ENCODE measurements at places on chromosomes 6 and 20.
A peak's percentile ranks its signal among the peaks of the same experiment; 100 is the strongest.

DNA sequence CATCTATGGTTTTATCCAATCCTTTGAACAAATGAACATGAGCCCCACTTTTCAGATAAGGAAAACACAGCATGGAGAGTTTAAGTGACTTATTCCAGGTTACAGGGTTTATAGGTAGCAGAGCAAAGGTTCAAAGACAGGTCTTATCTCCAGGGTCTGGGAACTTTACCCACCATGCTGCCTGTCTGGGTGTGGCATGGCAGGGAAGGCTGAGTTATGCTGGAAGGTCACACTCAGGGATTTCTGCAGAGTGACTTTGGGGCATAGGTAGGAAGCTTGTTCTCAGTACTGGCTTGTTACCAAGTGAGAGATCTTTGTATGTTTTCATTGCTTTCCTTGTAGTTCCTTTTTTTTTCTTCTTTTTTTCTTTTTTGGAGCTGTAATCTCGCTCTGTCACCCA is 1.8 kb downstream of the ZNF831 start:
- no peak for DNase-seq

GRCh38 chr20:51265361-51265760 is 242.5 kb upstream of the KCNG1 start:
- DNase-seq: no peak

DNA sequence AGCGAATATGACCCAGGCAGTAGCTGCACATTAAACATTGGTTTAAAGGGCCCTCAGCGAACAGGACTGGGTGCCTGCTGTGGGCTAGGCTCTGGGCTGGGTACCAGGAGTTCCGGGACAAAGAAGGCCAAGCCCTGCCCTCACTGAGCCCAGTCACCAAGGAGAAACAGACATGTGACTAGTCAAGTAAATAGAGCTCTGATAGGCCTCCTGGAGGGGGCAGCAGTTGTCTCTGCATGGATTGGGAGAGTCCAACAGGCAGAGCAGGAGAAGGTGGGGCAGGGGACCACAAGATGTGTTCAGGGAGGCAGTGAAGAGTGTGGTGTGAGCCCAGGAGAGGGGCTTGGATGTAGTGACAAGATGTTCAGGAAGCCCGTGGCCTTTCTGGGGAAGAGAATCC is 3.1 kb downstream of the HM13 start:
- DNase-seq: peak; percentile 71

- DNase-seq: no peak
These were observed 48.9 kb downstream of the RNASET2 start for GRCh38 chr6:166907373-166907841.

DNA sequence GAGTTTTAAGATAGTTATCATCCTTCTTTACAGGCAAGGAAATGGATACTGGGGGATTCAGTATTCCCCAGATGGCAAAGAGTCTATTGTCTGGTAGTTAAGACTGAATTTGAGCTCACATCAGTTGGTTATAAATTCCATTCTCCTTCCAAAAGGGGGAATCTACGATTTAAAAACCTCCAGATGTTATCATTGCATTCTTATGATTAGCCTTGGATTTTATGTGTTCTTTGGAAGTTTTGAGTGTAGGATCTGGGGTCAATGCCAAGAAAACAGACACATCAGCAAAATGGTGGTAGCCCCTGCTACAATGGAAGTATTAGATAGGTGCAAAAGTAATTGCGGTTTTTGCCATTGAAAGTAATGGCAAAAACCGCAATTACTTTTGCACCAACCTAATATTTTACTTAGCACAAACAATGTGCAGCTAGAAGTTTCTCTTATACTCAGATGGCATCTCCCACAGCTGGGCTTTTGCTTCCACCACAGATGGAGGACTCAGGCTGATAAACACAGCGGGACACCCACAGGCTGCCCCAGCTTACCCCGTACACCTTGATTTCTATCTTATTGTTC is 168.2 kb upstream of the RIN2 start:
- DNase-seq: no peak

DNA sequence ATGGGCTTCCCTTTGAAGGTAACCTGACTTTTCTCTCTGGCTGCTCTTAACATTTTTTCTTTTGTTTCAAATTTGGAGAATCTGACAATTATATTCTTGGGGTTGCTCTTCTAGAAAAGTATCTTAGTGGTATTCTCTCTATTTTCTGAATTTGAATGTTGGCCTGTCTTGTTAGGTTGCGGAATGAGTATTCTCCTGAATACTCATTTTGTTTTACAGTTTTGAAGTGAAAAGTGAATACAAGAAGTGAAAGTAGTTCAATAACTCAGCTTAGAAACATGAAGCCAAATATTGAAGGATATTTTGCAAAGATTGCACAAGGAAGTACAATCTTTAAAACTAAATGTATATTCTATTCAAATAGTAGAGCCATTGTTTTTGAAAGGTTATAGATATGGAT is 120.2 kb upstream of the MAP3K4 start:
- DNase-seq: no peak

DNA sequence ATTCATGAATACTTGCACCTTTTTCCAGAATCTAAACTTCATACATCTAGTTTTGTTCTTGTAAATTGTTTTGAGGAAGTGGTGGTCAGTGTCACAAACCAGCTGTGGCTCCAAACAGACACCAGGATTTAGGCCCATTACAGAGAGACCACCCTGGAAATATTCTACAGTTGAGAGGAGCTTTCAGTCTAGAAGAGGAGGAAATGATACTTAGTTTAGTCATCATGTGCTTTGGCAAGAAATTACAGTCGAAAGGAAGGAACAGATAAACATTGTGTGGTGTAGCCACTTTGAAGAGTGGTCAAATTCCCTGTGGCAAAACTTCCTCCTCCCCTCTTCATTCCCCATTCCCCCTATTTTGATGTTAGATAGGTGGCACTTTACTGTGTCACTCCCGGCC is 15.7 kb downstream of the DCBLD1 start:
- no peak for DNase-seq

DNA sequence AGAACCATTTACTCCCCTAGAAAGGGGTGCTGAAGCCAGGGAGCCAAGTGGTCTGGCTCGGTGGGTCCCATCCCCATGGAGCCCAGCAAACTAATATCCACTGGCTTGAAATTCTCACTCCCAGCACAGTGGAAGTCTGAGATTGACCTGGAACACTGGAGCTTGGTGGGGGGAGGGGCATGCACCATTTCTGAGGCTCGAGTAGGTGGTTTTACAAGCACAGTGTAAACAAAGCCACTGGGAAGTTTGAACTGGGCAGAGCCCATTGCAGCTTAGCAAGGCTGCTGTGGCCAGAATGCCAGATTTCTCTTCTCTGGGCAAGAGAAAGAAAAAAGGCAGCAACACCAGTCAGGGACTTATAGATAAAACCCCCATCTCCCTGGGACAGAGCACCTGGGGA is 855.8 kb upstream of the CITED2 start:
- no peak for DNase-seq

DNA sequence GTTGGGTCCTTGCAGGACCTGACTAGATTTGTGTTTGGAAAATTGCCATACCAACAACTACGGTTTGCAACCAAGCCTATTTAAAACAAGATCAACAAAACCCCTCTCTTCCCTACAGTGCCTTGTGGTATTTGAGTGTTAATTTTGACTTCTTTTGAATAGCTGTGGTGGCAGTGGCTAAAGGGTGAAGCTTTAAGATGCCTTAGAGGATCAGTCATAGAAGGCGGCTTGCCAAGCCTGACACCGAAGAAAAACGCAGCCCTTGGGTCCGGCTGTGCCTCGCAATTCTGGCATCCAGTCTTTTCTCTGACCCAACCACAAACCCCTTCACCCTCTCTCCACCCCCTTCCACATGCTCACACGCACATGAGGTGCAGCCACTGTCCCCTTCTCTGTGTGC is 32.6 kb downstream of the BMP6 start:
- no peak for DNase-seq

- DNase-seq: no peak
These were observed 1.5 kb downstream of the WDR27 start for GRCh38 chr6:169700296-169700695.

GRCh38 chr6:10330515-10330914 is 84.4 kb downstream of the TFAP2A start:
- DNase-seq: no peak

GRCh38 chr6:160069050-160069454 is 52.6 kb upstream of the SLC22A1 start:
- no peak for DNase-seq

- DNase-seq: peak; percentile 61
These were observed 32.7 kb upstream of the MAP7 start for GRCh38 chr6:136582711-136583471.

GRCh38 chr6:106184629-106185028 is 98.5 kb downstream of the PRDM1 start:
- no peak for DNase-seq

DNA sequence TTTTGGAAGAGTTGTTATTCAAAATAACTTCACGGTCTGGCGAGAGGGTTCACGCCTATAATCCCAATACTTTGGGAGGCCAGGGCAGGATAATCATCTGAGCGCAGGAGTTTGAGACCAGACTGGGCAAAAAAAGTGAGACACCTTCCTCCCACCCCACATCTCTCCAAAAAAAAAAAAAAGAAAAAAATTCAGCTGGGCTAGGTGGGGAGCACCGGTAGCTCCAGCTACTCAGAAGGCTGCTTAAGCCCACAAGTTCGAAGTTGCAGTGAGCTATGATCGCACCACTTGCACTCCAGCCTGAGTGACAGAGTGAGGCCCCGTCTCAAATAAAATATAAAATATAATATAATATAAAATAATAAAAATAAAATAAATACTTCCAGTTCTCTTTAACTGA is 10.4 kb downstream of the OR2B2 start:
- peak; percentile 54 for DNase-seq

- peak; percentile 64 for DNase-seq
These were observed 14.3 kb downstream of the B4GALT5 start for GRCh38 chr20:49699200-49699992.

DNA sequence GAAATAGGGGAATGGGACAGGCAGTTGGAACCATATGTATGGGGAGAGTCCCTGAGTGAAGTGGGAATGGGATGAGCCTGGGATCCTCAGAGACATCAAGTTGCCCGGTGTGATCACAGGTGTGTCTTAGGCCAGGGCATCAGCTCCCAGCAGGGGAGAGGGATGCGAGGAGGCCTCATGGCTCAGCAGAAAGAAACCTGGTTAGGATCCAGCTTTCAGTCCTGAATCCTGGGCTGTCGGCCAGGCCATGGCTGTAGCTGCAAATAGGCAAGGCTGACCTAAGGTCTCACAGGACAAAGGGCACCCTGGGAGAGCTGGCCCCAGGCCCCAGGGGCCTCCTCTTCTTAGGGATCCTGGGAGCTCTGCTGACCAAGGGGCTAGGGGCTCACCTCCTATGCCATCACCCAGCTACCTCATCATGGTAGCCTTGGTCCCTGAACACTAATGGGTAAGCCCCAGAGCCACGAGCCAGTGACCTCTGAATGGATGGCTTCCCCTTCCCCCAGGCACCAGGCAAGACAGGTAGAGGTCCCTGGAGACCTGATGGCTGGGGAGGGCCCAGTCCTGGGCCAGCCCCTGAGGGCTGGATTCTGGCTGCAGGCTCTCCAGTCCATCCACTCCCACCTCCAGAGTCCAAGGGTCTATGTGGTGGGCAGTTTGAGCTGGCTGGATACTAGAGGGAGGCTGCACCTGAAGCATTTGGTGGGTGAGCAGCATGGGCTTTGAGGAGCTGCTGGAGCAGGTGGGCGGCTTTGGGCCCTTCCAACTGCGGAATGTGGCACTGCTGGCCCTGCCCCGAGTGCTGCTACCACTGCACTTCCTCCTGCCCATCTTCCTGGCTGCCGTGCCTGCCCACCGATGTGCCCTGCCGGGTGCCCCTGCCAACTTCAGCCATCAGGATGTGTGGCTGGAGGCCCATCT is at the start of gene SLC22A7:
Gene SLC22A7 (plus strand): TSS at position 617 of the 921 bp plus-strand sequence. CDS start 99 bp downstream, at position 716.
- DNase-seq: no peak

- no peak for DNase-seq
These were observed 1.6 kb downstream of the PSMA7 start for GRCh38 chr20:62141397-62142251.

DNA sequence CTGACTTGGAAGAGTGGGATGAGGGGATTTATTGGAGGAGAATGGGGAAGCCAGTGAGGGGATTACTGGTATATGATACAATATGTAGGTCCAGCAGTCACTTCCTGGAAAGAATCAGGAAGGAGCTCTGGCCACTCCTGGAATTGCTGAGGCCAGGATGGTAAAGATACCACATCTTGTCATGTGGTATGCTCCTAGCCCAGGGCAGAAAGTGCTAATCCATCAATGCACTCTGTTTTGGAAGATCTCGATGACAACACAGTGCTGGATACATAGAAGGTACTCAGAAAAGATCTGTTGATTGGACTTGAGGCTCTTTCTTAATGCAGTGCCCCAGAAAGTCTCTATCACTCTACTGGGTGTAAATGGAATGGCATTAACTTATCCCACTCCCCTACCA is 52.6 kb downstream of the LAMP5 start:
- DNase-seq: no peak

DNA sequence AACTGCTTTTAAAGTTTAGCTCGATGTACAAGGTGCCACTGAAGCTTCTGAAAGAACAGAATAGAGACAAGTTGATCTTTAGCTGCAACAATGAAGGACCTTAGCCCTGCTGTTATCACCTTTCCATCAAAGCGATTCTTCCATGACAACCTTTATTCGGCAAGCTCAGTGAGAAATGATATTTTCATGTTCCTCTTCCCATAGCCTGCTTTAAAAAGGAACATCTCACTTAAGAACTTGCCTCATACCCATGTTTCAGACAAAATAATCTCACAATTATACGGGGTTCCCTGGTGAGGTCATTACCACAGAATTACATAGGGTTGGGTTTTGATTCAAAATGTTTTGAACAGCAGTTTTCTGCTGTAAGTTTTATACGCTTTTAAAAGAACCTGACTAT is 264.2 kb downstream of the THBS2 start:
- DNase-seq: no peak

- no peak for DNase-seq
These were observed 91.4 kb downstream of the SYNDIG1 start for GRCh38 chr20:24560571-24561491.

DNA sequence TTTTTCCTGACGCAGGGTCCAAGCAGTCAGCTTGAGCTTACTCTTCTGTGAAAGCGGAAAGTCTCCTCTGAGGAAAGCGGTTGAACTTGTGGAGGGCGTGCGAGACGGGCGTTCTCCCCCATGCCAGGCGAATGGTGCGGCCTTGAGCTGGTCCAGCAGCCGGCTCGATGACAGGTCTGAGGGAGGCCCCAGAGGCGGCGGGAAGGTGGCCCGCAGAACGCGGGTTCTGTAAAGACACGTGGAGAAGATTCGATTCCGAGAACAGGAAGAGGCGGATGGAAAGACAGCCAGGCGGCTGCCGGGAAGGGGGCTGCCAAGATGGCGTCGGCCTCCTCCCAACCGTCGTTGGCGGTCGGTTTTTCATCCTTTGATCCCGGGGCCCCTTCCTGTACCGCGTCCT is 75.6 kb upstream of the TXNDC5 start:
- no peak for DNase-seq

DNA sequence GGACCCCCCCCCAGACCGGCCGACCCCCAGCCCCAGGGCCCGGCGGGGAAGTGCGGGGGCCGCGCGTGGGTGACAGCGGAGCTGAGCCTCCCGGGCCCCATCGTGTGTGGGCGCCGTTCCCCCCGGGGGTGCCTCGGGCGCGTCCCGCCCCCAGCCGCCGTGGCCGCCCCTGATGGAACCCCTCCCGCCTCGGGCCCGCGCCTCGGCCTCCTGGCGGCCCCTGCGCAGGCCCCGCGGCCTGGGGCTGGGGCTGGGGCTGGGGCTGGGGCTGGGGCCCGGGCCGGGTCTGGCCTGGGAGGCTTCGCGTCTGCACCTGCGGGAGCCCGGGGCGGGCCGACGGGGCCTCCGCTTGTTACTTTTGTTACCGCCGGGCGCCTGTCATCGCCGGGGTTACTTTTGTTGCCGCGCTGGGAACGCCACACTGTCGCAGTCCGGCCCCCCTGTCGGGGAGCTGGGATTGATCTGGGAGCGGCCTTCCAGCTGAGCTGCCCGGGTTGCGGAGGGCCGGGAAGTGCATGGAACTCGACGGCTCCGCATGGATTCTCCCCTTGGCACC is 598 bp downstream of the OGFR start:
- no peak for DNase-seq
